ENCODE measurements at places on chromosomes 16 and 17. TPM values are rescaled to one million over a fixed set of nuclear protein-coding genes. Genes with fewer than 3 reads are reported as not detected.

The YBX2 gene
- total RNA-seq, result 0.26 TPM

The ZNF629 gene
- 5.0 TPM for total RNA-seq

The ACSM2B gene
- not detected for total RNA-seq

The PRR35 gene
- not detected for total RNA-seq

- no peak for DNase-seq
These were observed 33.1 kb downstream of the NLRC5 start for GRCh38 chr16:57022445-57022844.

GRCh38 chr17:32588982-32589381, 102.2 kb downstream of the CDK5R1 start:
- no peak for DNase-seq

DNA sequence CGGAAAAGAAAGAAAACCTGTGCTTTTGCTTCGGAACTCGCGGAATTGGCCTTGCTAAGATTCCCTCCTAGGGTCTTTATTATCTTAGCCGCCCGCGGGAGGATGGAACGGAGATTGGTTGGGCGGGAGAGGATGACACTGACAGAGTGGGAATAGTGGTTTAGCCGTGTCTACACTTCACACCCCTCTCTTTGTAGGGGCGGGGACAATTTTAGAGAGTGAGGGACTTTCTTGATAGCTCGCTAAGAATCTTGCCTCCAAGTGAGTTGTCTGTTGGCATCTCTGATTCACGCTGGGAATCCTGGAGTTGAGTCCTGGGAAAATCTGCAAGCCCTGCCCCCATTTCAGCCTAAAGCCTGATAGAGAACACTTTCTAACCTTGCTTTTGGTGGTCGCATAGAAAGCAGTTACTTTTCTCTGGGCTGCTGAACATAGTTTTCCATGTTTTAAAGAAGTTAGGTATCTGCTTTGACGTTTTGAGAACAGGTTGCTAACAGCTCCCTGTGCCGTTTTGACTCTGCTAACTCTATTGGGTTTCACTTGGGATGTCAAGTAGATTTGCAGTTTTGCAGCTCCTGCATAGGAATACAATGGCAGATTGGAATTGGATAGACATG, 697 bp downstream of the NOL11 start:
- DNase-seq, result peak; percentile 47

DNA sequence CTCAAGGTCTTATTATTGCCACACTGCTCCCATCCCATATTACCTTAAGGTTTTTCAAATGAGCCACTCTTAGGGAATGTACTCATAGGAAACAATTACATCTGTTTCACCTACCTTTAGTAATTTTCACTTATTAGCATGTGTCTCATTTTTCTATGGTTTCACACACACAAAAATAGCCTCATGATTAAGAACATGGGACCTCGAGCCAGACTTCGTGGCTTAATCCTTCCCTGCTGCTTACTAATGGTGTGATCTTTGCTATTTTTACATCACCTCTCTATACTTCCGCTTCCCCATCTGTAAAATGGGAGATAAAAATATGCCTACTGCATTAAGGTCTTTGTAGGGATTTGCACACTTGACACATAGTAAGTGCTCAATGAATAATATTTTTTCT, 38.5 kb downstream of the OTOA start:
- DNase-seq, result no peak

DNA sequence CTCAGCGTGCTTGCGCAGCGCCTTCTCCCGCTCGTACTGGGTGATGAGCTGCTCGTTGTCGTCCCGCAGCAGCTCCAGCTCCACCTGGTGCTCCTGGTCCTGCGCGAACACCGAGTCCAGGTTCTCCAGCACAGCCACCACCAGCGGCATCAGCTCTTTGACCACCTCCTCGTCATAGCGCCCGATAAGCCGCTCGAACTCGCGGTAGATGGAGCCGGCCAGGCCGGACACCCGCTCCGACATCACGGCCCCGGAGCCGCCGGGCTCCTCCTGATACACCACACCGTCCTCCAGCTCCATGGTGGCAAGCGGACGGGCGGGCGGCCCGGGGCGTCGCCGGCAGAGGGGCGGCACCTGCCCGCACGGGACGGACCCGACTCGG, 320 bp downstream of the SPAG9 start:
- peak; percentile 32 for DNase-seq

DNA sequence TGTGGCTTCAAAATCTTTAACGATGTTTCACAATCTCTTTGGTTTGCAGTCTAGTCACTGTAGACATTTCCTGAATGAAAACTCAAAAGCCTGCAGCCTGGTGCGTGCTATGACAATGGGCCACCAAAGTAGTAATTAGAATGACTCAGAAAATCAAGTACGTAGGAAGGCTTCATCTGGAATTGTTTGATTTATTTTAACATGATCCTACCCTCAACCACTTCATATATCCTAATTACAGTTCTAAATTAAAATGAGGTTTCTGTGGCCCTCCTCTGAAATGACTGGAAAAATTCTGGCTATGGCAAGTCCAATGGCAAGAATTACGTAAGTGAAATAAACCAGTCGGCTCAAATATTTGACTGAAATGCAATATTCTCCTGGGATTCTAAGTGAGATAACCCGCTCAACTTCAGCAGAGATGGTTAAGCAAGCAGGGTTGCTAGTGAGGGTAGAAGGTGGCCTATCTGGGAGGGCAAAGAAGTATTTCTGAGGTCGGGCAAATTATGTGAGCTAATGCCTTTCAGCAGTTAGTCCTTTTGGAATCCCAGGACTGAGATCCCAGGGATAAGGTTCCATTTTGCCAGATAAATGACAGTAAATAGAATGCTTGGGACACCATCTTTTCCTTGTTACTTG, 145.6 kb upstream of the MYOCD start:
- DNase-seq, result peak; percentile 20

GRCh38 chr16:50906454-50906853, 164.6 kb downstream of the CYLD start:
- no peak for DNase-seq

- peak; percentile 78 for DNase-seq
These were observed 7.8 kb downstream of the TRAF7 start for GRCh38 chr16:2163211-2163881.

- no peak for DNase-seq
These were observed 124.7 kb downstream of the CPPED1 start for GRCh38 chr16:12678983-12679382.

DNA sequence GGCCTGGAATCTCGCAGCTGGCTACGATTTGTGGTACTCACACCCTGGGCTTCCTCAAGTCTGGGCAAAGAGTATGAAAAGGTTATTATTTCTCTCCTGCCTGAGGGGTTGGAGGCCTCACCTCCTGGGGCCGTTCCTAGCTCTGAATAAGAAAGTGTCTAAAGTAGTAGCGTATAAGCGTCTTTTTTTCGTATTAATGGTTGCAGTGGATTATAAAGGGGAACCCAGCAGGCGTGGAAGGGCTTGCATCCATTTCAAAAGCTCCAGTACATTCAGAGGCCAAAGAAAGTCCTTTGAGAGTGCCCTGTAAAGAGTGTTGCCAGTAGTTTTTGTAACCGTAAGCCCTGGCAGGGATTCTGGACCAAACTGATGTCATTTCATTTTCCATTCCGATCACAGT, 72.2 kb upstream of the MPHOSPH6 start:
- no peak for DNase-seq

DNA sequence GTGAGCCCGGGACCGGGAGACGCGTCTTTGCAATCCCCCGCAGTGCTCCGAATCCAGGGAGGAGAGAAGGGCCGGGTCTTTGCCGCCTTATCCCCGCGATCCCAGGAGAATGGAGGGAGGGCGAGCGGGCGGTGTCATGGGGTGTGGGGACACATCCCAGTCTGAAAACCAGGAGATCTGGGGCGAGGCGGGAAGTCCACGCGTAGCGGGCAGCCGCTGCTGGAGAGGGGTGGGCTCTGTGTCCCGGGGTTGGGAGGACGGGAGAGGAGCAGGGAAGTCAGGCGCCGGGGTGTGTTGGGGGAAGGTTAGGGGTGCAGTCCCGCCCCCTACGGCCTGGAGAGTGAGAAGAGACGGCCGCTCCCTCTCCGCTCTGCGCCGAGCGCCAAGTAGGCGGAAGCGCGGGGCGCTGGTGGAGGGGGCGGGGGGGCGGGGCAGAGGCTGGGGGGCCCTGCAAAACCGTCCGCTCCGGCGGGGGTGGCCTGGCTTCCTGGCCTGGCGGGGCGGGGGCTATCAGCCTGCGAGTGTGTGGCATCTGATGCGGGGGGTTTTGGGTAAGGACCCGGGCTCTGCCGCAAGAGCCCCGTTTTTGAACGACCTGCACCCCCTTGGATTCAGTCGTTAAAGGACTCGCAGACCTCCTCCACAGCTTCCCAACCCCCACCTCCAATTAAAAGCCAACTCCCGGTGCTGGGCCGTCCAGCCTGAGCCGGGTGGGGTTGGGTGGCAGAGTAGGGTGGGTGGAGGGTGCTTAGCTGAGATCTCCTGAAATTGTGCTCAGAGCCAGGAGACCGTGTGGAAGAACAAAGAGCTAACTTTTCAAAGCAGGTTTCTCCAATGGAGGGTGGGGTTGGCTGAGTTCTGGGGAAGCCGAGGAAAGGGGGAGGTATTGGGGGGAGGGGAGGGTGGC, 654 bp downstream of the LASP1 start:
- DNase-seq, result peak; percentile 31

- DNase-seq, result no peak
These were observed 1.2 kb upstream of the TNRC6C start for GRCh38 chr17:77957235-77957856.

GRCh38 chr17:62950067-62950466, 16.0 kb upstream of the TANC2 start:
- peak; percentile 74 for DNase-seq

DNA sequence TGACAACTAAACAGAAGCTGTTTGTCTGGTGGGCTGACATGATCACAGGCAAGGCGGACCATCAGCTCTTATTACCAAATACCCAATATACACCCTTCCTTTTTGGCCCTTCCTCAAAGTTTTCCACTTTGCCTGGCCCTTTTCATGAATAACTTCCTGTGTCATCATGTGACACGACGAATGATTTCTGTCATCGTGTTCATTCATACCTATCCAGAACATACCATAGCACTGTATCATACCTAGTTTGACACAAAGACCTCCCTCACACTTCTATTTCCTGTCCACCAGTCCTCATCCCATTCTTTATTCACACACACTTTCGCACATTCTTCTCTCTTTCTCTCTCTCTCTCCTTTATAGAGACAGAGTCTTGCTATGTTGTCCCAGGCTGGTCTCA, 131.8 kb downstream of the STX8 start:
- peak; percentile 72 for DNase-seq

GRCh38 chr16:64304396-64304795, 817.5 kb downstream of the CDH11 start:
- no peak for DNase-seq

DNA sequence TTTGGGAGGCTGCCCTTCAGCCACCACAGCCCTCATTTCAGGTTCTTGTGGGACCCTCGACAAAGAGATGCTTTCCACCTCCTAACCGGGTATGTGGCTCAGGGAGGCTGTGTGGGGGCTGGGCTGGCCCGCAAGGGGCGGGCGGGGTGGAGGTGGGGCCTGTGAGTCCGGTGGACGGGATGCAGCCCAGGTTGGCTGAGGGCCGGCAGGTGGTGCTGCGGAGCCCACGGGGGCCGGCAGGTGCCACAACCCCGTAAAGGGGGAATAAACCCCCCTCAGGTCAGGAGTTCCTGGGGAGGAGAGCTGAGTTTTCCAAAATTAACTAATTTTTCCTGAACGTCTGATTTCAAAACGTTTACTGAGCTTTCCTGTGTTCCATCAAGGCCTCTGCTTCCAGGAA, 4.9 kb upstream of the CIAO3 start:
- no peak for DNase-seq

GRCh38 chr17:76843703-76844484, 24.3 kb upstream of the MGAT5B start:
- DNase-seq, result no peak

DNA sequence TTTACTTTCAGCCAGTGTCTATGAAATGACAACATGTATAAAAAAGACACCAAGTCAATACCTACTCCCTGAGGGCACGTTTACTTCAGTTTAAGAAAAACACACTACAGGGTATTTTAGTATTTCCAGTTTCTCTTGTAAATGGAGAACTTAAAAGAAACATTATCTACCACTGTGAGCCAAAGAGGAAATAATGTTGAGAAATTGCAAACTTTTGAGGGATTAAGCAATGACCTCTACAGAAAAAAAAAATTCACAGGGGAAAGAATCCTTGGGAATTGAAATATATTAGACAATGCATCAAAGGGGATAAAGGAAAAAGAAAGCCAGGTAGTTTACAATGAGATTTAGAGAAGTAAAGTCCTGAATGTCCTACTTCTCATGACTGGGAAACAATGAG, 126.0 kb downstream of the KCNJ2 start:
- DNase-seq, result no peak

DNA sequence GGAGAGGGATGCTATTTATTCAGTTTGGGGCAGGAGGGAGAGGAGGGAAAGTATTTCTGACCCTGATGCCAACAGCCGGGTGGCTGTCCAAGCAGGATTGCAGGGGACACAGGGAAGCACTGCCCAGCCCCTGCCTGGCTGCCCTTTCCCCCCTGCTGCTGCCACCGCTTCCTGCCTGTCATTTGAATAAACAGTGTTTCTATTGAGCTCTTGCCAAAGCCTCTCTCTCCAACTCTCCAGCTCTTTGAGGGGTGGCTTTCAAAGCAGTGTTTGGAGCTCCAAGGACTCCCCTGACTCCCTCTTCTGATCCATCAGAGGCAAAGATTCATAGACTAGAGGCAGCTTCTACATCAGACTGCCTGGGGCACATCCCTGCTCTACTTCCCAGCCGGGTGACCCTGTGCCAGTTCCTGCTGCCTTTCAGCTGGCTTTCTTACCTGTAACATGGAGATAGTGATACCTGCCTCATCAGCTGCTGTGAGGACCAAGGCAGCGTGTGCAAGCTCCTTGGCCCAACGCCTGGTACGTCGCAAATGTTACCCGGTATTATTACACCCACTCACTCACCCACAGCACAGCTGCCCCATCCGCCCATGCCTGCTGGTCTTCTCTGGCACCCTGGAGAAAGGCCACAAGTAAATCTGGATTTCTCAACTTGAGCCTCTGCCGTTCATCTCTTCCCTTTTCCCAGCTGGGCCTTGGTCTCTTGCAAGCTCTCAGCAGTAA, 9.5 kb downstream of the PROCA1 start:
- no peak for DNase-seq

- no peak for DNase-seq
These were observed 38.9 kb upstream of the C1QL1 start for GRCh38 chr17:45006927-45007461.

DNA sequence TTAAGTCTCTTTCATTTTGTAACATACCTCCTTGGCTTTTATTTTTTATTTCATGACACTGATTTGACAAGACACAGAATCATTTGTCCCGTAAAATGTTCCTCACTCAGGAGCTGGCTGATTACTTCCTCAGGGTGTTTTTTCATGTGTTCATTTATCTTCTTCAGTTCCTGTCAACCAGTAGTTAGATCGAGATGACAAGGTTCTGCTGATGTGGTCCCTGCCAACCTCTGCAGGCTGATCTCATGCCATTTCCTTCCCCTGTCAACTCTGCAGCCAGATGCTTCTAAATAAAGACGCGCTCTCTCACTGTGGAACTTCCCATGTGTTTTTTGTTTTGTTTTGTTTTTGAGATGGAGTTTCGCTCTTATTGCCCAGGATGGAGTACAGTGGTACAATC, 8.1 kb upstream of the CXCL16 start:
- DNase-seq, result no peak
